ENCODE measurements at places on chromosomes 2 and 18. TPM values are rescaled to one million over a fixed set of nuclear protein-coding genes. Genes with fewer than 3 reads are reported as not detected.

The CCDC121 gene
- 3.1 TPM for total RNA-seq

The IL36RN gene
- total RNA-seq, result not detected

The PDE1A gene
- 42.4 TPM for total RNA-seq

The GRP gene
- total RNA-seq, result not detected

The SLC23A3 gene
- total RNA-seq, result 1.3 TPM

The TNFAIP6 gene
- total RNA-seq, result 0.27 TPM

The STAMBP gene
- 16.0 TPM for total RNA-seq

The HOXD12 gene
- total RNA-seq, result not detected

The DUSP28 gene
- 3.1 TPM for total RNA-seq

The TACR1 gene
- 1.00 TPM for total RNA-seq

The IL1RN gene
- total RNA-seq, result not detected

The GALR1 gene
- total RNA-seq, result 1.4 TPM

The HDHD2 gene
- 37.6 TPM for total RNA-seq

The GNAL gene
- 40.9 TPM for total RNA-seq

The FTCDNL1 gene
- 4.1 TPM for total RNA-seq

The RUFY4 gene
- total RNA-seq, result not detected

The EGR4 gene
- total RNA-seq, result 0.09 TPM

The SERPINB8 gene
- total RNA-seq, result 1.5 TPM

The AFF3 gene
- 69.8 TPM for total RNA-seq

The ARHGAP15 gene
- total RNA-seq, result 2.9 TPM

The TANC1 gene
- 40.3 TPM for total RNA-seq

The UGT1A5 gene
- not detected for total RNA-seq

The FRZB gene
- total RNA-seq, result 10.2 TPM

The MRPS9 gene
- total RNA-seq, result 11.3 TPM

The VAMP8 gene
- 1.6 TPM for total RNA-seq

The HOXD4 gene
- not detected for total RNA-seq

The SNED1 gene
- total RNA-seq, result 12.0 TPM

The VWA3B gene
- total RNA-seq, result 0.73 TPM
